ENCODE measurements at places on chromosomes 13 and 19. TPM values are rescaled to one million over a fixed set of nuclear protein-coding genes. Genes with fewer than 3 reads are reported as not detected.

DNA sequence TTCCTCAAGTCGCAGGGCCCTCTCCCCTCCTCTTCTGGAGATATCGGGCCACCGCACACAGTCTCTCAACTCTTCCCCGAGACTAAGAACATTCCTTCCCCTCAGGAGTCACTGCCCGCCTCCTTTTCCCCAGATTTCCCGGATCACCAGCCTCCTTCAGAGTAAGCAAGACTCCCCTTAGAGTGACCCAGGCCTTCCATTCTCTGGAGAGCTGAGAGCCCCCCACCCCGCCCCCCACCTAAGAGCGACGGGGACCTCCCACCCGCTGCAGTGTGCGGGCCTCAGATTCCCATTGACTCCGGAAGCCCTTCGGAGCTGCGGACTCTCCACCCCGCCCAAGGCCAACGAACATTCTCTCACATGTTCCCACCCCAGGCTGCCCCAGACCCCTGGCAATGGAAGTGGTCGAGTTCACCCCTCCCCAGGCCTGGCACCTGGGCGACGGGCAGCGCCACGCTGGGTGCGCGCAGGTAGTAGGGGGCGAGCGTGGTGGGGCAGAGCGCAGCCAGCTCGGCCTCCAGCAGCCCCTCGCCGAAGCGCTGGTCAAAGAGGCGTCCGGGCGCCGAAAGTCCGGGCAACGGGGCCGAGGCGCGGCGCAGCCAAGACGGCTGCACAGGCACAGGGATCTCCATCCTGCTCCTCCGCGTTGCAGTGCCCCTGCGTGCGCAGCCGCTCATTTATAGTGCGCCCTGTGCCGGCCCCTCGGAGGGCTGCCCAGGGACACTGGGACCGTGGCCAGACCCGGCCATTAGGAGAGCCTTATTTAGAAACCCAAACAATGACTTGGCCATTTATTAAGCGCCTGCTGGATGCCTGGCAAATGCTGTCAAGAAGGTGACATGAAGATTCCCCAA, at the start of gene HSPB6:
TSS of gene HSPB6 (minus strand) at position 653 of the 854 bp plus-strand sequence. CDS start at position 632, 21 bp downstream.
- peak; percentile 90 for DNase-seq

ZNF837 gene
- 0.66 TPM for total RNA-seq

LGALS4 gene
- total RNA-seq: 13.2 TPM

GRCh38 chr13:35139591-35139990, 197.5 kb downstream of the NBEA start:
- no peak for DNase-seq

ZNF571 gene
- 11.4 TPM for total RNA-seq

DNA sequence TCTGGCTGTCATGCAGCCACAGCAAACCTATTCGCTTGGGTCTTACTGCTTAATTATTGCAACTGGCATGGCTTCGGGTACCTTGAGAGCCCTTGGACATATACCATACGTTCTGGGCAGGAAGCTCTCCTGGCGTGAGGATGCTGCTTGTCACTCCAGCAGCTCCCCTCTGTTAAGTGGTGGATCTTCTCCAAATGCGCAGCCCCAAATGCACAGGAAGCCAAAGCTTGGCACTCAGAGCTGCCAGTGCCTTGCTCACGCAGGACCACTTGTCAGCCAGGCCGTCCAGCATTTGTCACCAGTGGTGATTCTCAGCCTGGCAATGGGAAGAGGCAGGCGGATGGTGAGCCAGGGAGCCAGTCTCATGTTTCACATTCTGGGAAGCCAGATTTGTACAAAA, 158.6 kb downstream of the KATNAL1 start:
- no peak for DNase-seq

- DNase-seq: no peak
Observed at GRCh38 chr13:50052478-50052877, 37.2 kb downstream of the KCNRG start.

SCEL gene
- not detected for total RNA-seq

SLITRK5 gene
- total RNA-seq: 1.1 TPM

DNA sequence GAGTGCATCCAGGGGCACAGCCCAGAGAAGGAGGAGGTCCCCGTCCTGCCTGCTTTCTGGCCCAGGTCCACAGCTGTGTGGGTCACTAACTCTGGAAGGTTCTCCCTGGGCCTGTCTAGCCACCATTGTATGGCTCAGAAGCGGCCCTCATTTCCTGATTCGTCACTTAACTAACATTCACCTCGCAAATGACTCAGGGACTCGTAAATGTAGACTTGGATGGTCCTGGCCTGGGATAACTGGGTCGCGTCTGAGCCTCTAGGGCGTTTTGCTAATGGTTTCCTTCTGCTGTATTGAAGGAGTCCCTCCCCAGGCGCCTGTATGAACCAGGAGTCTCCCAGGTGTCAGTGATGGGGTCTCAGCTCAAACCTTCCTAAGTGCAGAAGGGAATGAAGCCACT, 162.8 kb downstream of the ZNF536 start:
- DNase-seq: no peak

RDH8 gene
- not detected for total RNA-seq

ZNF681 gene
- 0.71 TPM for total RNA-seq

- no peak for DNase-seq
Observed at GRCh38 chr13:30499338-30499737, 33.6 kb upstream of the HMGB1 start.

DNA sequence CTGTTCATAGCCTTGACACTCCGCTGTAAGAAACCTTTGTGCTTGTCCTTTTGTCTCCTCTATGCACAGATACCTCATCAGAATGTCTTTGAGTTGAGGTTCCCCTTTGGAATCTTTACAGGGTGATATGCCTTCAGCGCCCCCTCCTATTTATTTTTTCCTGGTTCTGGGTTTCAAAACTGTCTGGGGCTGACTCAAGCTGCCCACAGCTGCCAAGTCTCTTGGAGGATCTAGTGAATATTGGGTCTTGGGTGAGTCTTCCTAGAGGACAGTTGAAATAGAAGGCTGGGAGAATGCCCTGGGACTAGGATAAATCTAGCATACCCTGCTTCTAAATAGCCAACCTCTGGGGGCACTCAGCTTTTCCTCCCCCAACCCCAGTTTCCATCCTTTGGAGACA, 930 bp downstream of the ZNF136 start:
- DNase-seq: no peak
